ENCODE measurements at places on chromosomes 16 and 17. TPM values are rescaled to one million over a fixed set of nuclear protein-coding genes. Genes with fewer than 3 reads are reported as not detected.
A peak's percentile ranks its signal among the peaks of the same experiment; 100 is the strongest.

TBC1D3G gene
- not detected for total RNA-seq

SPATA32 gene
- total RNA-seq, result not detected

PRSS36 gene
- total RNA-seq, result 4.1 TPM

ATP1B2 gene
- 7.6 TPM for total RNA-seq

KCNH6 gene
- 0.57 TPM for total RNA-seq

- H3K4me1 ChIP-seq, result no peaks in the 10 kb centered on the region
- no peaks in the 10 kb centered on the region for H3K27me3 ChIP-seq
- DNase-seq, result no peak
- H3K4me3 ChIP-seq, result no peak overlapping the region
Measured at GRCh38 chr16:21192991-21193390, 18.4 kb downstream of the ZP2 start.

DNA sequence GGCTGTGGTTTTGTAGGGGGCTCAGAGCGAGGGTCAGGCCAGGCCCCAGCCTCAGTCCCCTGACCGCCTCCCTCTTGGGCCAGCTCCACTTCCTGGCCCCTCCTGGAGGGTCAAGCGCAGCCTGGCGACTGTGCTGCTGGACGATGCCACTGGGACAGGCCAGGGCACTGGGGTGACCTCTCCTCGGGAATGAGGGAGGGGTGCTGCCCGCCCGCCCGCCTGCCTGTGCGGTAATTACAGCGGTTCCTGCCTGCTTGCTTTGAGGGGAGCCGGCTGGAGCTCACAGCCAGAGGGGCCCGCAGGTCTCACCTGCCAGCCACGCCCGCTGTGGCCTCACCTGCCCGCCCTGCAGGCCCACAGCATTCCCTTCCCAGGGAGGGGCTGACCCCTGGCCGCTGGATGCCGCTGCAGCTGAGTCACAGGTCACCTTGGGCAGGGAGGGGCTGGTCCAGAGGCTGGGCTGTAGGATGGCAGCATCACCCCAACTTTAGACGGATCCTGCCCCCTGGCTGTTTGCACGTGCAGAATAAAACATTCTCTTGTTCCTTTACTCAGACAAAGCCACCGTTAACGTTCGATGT lies 76.7 kb upstream of the CBX4 start:
- H3K36me3 ChIP-seq, result no peaks in the 10 kb centered on the region
- peak overlapping the region; percentile 43 for H3K27ac ChIP-seq
- no peak overlapping the region for H3K4me3 ChIP-seq

- H3K27me3 ChIP-seq, result no peaks in the 10 kb centered on the region
- peaks cover 6% of the 10 kb centered on the region for H3K36me3 ChIP-seq
- no peaks in the 10 kb centered on the region for H3K4me1 ChIP-seq
Measured at GRCh38 chr16:69438465-69438864, 14.0 kb downstream of the CYB5B start.

- no peak for DNase-seq
- no peaks in the 10 kb centered on the region for H3K36me3 ChIP-seq
Measured at GRCh38 chr17:20184181-20184580, 175.0 kb downstream of the SPECC1 start.

- H3K36me3 ChIP-seq, result no peaks in the 10 kb centered on the region
- H3K27ac ChIP-seq, result no peak overlapping the region
- no peak for DNase-seq
- H3K4me1 ChIP-seq, result no peaks in the 10 kb centered on the region
- H3K27me3 ChIP-seq, result no peaks in the 10 kb centered on the region
Measured at GRCh38 chr16:75002474-75002873, 3.6 kb downstream of the ZNRF1 start.

DNA sequence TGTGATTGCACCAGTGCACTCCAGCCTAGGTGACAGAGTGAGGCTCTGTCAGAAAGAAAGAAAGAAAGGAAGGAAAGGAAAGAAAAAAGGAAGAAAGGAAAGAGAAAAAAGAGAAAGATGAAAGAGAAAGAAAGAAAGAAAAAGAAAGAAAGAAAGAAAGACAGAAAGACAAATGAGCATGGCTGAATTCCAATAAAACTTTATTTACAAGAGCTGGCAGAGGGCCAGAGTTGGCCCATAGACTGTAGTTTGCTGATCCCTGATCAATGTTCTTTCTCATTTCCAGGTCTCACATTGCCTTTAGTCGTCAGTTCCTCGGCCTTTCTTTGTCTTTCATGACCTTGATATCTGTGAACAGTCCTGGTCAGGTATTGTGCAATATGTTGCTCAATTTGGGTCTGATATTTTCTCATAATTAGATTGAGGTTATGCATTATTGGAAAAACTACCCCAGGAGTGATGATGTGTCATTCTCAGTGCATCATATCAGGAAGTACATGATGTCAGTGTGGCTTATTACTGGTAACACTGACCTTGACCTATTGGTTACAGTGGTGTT lies 68.5 kb upstream of the MED9 start:
- no peak overlapping the region for H3K4me3 ChIP-seq
- no peak overlapping the region for H3K27ac ChIP-seq
- no peaks in the 10 kb centered on the region for H3K27me3 ChIP-seq
- H3K36me3 ChIP-seq, result no peaks in the 10 kb centered on the region
- no peak for DNase-seq

- H3K4me1 ChIP-seq, result no peaks in the 10 kb centered on the region
- H3K4me3 ChIP-seq, result no peak overlapping the region
- no peaks in the 10 kb centered on the region for H3K36me3 ChIP-seq
- H3K27ac ChIP-seq, result no peak overlapping the region
- no peaks in the 10 kb centered on the region for H3K27me3 ChIP-seq
Measured at GRCh38 chr17:27667656-27668487, 36.9 kb downstream of the LGALS9 start.

DNA sequence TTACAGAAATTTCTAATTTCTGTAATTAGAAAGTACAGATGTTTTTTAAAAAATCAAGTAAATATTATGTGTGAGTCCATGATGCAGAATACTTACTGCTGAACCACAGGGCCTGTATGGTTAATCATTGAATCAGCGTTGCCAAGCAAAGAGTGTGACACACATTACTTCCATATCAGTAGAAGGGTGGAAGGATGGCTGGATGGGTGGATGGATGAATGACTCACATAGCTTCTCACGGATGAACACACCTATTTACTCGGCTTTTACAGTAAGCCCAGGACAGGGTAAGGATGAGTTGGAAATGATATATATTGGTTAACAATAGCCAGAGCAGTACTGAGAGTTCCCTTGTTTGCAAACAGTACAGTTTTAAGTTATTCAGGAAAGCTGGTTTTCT lies 495.9 kb upstream of the RBFOX1 start:
- H3K4me3 ChIP-seq, result no peak overlapping the region
- no peak overlapping the region for H3K27ac ChIP-seq
- no peak for DNase-seq
- no peaks in the 10 kb centered on the region for H3K4me1 ChIP-seq
- H3K27me3 ChIP-seq, result no peaks in the 10 kb centered on the region

- no peak for DNase-seq
- no peak overlapping the region for H3K27ac ChIP-seq
- no peaks in the 10 kb centered on the region for H3K27me3 ChIP-seq
- no peaks in the 10 kb centered on the region for H3K4me1 ChIP-seq
Measured at GRCh38 chr16:57680842-57681375, 12.8 kb downstream of the ADGRG3 start.

DNA sequence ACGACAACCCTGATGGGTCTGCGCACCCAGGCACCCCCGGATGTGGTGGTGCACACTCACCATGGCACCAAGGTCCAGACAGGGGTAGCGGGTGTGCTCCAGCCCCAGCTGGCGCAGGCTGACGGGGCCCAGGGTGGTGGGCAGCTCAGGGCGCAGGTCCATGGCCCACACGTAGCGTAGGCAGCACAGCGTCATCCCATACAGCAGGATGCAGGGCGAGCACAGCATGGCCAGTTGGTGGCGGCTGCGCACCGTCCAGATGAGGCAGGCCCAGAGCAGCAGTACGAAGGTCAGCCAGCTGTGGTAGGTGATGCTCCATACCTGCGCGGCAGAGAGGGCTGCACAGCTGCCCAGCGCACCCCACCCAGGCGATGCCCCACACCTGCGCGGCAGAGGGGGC lies 29.8 kb downstream of the CTU2 start:
- no peaks in the 10 kb centered on the region for H3K4me1 ChIP-seq
- no peak for DNase-seq
- H3K4me3 ChIP-seq, result no peak overlapping the region
- H3K27ac ChIP-seq, result no peak overlapping the region
- no peaks in the 10 kb centered on the region for H3K27me3 ChIP-seq

All from kidney (tissue), 22 donors.